ENCODE measurements at places on chromosomes 2 and 18.

- DNase-seq = no peak
Measured at GRCh38 chr18:48781163-48781987, 169.4 kb downstream of the SMAD7 start.

GRCh38 chr18:44602845-44603244 is 77.8 kb upstream of the SETBP1 start:
- no peak for DNase-seq

- DNase-seq = no peak
Measured at GRCh38 chr2:177295484-177295883, 31.0 kb upstream of the NFE2L2 start.

GRCh38 chr18:46423226-46423805 is 233.7 kb downstream of the LOXHD1 start:
- no peak for DNase-seq

- no peak for DNase-seq
Measured at GRCh38 chr18:77361382-77361781, 111.7 kb downstream of the GALR1 start.

- no peak for DNase-seq
Measured at GRCh38 chr2:23478933-23479683, 94.1 kb downstream of the KLHL29 start.
